Stimulated activated CD8-positive, alpha-beta memory T cell treated with anti-CD3 and anti-CD28 coated beads, Interleukin-7, amount 100 ng/mL, for 4 hours (primary cell): ENCODE measurements at places on chromosomes 7 and 10.

DNA sequence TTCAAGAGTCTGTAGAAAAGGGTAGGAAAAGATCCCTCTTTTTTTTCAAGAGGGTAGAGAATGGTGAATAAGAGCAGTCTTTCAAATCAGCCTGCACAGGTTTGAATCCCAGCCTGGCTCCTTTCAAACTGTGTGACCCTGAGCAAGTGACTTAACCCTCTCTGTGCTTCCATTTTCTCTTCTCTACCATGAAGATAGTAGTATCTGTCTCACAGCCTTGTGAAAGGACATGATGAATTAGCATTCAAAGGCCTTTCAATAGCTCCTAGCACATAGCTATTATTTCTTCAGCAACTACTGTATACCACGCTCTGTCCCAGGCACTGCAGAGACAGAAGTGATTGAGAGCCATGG is 25.4 kb downstream of the LEP start:
- no peak for DNase-seq

DNA sequence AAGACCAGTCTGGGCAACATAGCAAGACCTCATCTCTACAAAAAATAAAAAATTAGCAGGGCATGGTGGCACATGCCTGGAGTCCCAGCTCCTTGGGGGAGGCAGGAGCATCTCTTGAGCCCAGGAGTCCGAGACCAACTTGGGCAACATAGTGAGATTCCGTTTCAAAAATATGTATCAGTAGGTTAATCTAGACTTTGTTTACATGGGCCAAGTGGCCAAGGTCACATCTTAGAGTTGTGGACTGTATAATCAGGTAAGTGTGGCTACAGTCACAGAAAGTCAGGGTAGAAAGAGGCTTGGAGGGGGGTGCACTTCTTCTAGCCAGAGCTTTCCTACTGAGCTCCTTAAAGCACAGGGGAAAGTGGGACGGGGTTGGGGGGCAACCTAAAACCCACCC is 174.4 kb downstream of the CUX1 start:
- DNase-seq = no peak

DNA sequence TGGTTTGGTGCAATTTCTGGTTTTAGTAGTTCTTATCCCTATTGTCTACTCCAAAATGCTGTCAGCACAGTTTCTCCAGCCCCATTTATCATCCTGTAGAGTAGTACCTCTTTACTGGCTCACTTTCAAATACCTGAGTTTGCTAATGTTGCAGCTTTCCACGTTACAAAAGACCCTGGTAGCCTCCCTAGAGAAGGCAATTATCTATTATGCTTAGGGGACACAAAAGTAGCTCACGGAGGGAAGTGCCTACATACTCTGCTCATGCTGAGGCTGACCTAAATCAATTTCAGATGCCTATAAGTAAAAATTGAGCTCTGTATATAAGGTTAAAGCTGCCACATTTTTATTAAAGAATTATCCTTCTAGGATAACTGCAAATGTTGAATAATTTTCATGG is 603.6 kb downstream of the CNTNAP2 start:
- no peak for DNase-seq

- no peak for DNase-seq
Observed at GRCh38 chr10:104043185-104043830, 42.4 kb downstream of the COL17A1 start.

DNA sequence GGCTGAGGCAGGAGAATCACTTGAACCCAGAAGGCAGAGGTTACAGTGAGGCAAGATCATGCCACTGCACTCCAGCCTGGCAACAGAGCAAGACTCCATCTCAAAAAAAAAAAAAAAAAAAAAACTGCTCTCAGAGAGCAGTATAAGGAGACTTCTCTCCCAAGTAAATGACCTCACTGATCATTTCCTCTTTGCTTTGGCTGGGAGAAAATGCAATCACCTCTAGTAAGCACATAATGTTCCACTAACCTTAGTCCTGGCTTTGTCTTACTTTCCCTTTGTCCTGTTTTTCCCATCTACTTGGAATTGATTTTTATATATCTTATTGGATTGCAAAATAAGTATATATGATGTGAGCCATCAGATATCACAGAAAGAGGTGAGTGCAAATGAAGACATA is 2.5 kb downstream of the SLC25A13 start:
- no peak for DNase-seq

DNA sequence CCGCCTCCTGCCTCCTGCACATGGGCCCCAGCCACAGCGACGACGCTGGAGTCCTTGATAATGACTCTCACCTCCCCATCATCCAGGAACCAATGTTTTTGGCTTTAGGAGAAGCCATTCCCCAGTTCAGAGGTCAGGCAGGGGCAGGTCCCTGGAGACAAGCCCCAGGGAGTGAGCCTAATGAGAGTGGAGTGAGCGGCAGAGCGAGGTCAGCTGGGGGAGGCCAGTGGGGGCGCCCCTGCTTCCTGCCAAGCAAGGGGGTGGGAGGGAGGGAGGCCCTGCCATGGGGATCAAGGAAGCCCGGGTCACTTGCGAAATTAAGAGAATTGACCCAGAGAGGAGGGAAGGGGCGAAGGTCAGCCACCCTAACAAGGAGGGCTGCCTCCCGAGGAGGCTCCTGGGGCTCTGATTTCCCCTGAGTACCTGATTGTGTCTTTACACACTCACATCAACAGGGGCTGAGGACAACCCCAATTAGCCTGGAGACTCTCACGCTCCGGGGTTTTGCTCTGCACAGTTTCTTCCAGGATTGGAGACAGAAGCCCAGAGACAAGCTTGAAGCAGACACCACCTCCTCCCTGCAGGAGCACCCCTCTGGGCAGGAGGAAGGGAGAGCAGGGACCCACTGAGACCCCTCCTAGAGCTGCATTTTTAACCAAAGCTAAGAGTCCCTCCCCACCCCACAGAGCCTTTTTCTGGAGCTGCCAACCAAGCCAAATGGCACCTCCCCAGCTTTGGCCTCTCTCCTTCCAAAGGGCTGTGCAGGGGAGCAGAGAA is 112.1 kb downstream of the COL13A1 start:
- no peak for DNase-seq
